ENCODE measurements at places on chromosomes 5 and 9.
A peak's percentile ranks its signal among the peaks of the same experiment; 100 is the strongest.

DNA sequence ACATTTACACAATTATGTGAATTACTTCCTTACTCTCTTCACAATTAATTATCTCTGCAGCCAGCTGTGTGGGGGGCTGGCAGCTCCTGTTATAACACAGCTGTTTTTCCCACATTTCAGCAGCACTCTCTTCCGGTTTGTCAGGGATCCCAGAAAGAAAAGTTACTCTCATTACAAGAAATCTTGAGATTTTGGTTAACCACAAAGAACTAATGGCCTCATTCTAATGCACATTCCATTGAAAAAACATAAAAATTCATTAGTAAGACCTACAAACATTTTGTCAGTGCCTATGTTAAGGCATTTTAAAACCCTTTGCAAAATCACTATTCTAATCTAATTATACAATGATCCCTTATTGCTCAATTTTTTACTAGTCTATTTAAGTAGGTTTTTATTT lies 64.1 kb downstream of the PDE4D start:
- DNase-seq = peak; percentile 71

DNA sequence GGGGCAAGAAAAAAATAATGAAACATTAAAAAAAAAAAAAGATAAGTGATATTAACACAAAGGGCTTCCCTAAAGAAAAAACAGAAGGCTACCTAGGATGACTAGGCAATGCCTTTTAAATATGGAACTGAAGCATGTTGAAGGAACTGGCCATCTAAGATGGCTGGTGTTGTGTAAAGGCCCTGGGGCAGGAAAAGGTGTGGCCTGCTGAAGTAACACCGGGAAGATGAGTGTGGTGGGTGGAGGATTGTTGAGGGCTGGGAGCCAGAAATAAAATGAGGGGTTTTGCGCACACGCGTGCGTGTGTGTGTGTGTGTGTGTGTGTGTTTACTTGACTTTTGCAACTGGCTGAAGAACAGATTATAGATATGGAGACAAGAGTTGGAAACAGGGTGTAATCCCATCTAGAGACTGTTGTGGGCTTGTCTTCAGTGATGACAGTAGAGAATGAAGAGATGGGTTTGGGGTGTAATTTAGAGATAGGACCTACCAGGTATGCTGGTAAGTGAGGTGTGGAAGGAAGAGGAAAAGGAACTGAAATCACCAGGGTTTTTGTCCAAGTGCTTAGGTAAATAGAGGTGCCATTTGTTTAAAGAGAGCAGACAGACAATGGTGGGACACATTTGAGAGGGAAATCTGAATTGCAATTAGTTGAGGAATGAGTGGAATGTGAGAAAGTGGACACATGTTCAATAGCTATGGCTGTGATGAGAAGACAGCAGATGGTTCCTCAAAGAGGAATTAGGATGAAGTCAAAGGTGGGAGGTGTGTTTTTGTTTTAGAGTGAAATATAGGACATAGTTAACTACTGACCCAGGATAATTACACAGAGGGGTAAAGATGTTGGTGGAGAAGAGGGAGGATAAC lies 33.9 kb downstream of the RAD23B start:
- DNase-seq = no peak

DNA sequence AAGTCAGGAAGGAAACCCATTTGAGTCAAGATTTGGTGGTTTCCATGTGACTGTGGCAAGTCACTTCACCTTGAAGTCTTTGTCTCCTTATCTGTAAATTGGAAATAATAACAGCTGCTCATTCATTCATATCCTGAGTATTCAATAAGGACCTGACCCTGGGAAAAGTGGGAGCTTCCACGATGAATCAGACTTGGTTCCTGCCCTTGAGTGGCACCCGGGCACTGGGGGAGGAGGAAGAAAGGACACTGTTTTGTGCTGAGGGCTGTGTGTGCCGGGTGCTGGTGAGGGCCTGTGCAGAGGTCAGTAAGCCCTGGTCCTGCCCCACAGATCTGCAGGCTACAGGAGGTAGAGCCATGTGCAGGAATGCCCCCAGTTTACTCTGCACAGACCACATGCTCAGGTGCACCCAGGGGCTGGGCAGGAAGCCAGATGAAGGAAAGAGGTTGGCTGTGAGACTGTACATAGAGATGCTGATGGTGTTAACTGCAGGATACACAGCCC lies 6.8 kb downstream of the NDST1 start:
- DNase-seq = peak; percentile 86

DNA sequence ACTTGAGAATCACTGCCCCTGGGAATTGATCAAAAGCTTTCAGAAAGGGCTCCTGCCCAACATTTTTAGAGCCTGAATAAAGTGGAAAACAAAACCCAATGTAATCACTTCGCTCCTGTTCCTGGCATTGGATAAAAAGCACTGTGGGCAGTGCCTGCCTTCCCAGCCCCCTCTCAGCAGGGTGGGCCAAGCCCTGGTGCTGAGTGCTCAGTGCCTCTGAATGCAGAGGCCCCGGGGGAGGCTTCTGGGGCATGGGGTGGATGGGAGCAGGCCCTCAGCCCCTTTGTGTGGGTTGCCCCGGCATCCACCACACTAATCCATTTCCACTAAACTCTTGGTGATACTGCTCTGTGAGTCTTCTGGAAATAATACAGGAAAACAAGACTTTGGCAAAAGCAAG lies 55.6 kb downstream of the CFAP90 start:
- no peak for DNase-seq

- no peak for DNase-seq
Measured at GRCh38 chr5:175452166-175452565, 8.2 kb upstream of the DRD1 start.

- DNase-seq = no peak
Measured at GRCh38 chr5:154801083-154801482, 45.9 kb downstream of the LARP1 start.

GRCh38 chr5:35417040-35417439 lies 186.8 kb upstream of the PRLR start:
- DNase-seq = no peak

DNA sequence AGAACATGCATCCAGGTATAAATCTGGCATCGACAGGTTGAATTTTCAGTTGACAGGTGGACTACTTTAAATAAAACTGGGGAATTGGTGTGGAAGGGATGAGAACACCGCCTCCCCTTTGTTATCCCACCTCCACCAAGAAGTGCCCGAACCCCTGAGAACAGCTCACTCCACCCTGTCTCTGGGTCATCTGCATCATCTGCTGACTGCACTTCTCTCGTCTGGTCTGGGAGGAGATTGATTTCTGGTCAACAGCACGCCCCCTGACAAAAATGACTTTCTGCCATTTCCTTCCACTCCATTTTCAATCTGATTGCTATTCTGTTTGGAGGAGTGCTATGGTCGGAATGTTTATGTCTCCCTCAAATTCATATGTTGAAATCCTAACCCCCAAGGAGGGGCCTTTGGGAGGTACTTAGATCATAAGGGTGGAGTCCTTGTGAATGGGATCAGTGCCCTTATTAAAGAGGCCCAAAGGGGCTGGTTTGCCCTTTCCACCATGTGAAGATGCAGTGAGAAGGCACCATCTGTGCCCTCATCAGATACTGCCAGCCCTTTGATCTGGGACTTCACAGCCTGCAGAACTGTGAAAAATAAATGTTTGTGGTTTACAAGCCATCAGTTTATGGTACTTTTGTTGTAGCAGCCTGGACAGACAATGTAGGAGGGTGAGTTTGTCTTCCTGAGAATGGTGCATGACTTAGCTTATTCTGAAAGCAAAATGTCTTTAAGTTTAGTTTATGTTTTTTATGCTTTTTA lies 145.7 kb downstream of the EGFLAM start:
- DNase-seq = no peak

GRCh38 chr9:127574072-127574993 lies 37.7 kb upstream of the STXBP1 start:
- peak; percentile 69 for DNase-seq

- DNase-seq = no peak
Measured at GRCh38 chr9:136754626-136755301, 3.3 kb downstream of the LCN8 start.

DNA sequence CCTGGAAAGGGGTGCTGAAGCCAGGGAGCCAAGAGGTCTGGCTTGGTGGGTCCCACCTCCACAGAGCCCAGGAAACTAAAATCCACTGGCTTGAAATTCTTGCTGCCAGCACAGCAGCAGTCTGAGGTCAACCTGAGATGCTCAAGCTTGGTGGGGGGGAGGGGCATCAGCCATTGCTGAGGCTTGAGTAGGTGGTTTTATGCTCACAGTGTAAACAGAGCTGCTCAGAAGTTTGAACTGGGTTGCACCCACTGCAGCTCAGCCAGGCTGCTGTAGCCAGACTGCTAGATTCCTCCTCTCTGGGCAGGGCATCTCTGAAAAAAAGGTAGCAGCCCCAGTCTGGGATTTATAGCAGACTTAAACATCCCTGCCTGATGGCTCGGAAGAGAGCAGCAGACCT lies 55.5 kb upstream of the FBXL17 start:
- DNase-seq = no peak

GRCh38 chr9:20604562-20604961 lies 17.7 kb downstream of the MLLT3 start:
- DNase-seq = peak; percentile 26

DNA sequence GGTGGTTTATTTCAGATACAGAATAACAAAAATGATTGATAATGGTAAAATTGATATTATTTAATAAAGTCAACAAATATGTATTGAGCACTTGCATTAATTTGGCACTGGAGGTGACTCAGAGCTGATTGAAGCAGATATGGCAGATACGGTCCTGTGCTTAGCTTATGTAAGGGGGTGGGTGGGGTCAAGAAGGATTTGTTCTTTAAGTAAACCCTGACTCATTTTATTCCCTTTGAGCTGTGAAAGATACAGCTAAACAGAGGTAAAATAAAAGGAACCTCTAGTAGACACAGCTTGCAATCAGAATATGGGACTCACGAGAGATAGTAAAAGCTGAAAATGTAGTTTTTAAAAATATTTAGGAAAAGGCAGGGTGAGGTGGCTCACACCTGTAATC lies 201.3 kb upstream of the CLINT1 start:
- no peak for DNase-seq

DNA sequence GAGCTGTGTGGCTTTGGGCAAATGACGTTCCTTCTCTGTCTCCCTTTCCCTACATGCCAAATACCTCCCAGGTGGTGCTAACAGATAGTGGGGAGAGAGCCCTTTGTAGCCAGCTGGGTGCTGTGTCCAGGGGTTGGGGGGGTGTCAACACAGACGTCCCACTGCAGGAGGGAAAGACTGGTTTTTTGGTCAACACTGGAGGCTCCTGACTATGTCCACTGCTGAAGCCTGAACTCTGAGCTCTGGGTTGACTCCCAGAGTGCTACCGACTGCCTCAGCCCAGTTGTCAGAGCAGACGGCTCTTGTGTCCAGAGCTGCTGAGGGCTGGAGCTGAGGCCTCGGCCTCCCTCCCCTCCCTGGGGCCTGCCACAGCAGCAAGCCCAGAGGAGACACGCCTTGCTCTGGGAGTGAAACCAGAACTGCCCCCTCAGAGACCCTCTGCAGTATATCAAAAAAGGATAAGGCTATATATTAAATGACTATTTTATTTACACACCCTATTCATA lies 14.8 kb upstream of the SLC25A51 start:
- DNase-seq = no peak

GRCh38 chr5:56094579-56095361 lies 100.0 kb upstream of the IL6ST start:
- DNase-seq = no peak

- no peak for DNase-seq
Measured at GRCh38 chr5:139193928-139194327, 4.2 kb downstream of the SIL1 start.

GRCh38 chr5:173926359-173926758 lies 38.2 kb downstream of the CPEB4 start:
- DNase-seq = peak; percentile 83

DNA sequence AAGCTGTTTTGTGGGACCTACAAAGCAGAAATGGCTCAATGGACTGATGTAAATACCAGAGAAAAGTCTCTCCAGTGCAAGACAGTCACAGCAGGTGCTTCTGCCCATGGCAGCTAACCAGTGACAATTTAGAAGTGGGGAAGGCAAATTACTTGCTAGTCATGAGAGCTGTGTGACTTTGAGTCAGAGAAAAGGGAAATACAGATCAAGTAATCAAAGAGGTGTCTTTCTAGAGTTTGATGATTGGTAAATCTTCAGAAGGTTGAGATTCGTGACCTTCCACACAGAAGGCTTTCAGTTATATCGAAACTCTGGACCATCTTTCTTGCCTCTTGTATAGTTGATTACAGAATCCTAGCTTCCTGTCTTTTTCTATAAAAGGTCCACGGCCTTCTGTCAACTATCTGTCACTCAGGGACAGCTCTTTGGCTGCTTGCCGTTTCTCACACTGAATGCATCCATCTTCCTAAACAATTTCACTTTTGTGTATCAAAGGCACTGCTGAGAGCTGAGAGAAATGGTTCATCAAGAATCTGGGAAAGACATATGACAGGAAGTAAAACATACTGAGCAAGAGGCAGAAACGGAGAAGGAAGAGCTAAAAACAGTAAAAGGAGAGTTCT lies 993.9 kb upstream of the ACO1 start:
- no peak for DNase-seq

DNA sequence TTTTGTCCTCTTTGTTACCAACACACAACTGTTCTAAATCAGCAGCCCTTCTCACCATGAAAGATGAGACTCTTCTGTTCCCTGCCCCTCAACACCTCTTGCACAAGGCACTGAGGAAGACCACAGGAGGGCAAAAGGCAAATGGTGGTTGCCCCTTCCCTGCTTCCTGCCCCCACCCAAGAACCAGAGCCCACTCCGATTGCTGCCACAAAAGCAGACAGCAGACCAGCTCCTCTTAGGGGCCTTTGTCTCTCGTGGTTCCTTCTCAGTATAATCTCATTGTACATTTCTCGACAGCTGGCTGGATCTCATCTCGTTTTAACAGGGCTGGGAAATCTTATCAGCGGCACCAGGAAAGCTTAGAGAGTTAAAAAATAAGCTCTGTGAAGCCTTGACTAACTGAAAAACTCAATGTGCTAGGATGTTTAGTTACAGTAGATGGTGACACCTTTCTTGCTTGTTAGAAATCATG lies 1.1 kb downstream of the MVB12B start:
- no peak for DNase-seq

GRCh38 chr5:102218159-102218558 lies 77.9 kb downstream of the SLCO4C1 start:
- no peak for DNase-seq

DNA sequence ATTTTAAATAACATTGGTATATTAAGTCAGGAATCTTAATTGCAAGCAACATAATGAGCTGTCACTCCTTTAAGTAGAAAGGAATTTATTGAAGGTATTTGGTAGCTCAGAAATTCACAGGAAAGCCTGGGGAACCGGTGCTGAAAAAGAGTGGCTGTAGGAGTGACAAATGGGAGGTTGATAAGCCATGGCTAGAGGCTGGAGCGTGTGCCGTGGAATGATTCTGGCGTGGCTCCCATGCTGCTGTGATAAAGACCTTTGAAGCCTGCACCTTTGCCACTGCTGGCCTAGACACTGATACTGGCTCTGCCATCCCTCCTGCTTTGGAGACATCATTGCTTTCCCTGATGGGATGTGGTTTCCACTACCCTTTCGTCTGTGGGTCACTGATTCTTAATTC lies 65.7 kb upstream of the ATG10 start:
- DNase-seq = no peak

GRCh38 chr9:12774861-12775678 lies at the start of gene LURAP1L:
Gene LURAP1L, plus strand, starts transcription at chr9:12775020. Its CDS starts 696 bp downstream, at chr9:12775716.
- peak; percentile 75 for DNase-seq
